ENCODE measurements at places on chromosomes 12 and 14.

DNA sequence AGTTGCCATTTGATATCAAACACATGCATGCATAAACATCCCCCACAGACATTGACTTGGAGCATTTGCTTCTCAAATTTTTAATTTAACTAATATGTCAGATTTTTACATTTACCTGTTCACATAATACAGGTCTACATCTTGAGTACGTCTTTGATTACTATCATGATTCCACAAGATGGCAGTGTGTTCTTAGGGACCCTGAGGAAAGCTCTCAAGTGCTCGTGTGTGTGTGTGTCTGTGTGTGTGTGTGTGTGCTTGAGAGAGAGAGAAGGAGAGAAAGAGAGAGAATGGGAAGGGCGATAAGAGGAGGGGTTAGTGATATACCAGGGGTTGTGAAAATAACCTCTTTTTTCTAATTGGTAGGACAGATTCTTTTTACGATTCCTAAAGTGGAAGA, 167.1 kb upstream of the OR4E1 start:
- peak; percentile 47 for DNase-seq

DNA sequence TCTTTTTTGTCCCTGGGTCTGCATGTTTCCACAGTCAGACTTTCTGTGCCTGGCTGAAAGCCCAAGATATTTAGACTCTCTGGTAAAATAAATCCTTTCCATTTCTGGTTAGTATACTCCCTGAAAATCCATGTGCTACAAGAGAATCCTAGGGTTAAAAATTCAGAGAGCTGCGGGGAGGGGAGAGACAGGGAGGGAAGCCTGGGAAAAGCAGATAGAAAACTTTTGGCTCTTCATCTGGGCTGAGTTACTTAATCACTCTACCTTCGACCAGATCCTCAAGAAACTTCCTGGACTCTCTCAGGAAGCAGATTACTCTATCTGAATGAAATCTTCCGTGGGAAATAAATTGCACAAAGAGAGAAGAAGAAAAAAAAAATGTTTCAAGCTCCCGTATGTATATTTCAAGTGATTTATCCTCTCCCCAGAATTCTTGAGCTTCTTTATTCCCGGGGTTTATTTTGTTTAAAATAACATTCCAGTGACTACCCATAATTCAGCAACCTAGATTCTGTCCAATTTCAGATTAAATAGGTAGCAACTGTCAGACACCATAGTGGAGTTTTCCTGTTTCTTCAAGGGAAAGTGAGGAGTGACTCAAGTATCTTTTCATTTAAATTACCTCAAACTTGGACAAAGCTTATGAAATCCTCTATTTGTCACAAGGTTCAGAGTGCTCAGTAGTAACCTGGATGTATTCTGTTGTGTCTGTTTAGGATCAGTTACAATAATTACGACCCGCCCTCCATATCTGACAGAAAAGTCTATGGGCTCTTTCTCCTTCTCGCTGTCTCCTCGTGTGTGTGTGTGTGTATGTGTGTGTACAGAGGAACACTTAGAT, 163.7 kb downstream of the MYRFL start:
- DNase-seq, result no peak

DNA sequence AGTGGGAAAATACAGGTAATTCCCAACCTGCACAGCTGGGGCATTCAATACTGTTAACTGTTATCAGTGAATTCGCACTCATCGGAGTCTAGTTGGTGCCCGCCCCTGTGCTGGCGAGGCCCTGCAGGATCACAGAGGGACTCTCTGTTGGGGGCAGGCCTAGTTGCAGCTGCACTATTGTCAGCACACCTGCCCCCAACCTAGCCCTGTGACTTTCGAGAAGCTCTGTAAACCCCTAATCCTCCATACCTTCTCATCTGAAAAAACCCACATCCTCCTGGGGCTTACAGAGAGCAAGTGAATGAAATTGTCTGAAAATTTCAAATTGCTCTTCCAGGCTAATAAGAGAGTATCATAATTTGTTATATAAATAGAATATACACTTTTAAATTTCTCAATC, 132.2 kb upstream of the NUDT4 start:
- no peak for DNase-seq

DNA sequence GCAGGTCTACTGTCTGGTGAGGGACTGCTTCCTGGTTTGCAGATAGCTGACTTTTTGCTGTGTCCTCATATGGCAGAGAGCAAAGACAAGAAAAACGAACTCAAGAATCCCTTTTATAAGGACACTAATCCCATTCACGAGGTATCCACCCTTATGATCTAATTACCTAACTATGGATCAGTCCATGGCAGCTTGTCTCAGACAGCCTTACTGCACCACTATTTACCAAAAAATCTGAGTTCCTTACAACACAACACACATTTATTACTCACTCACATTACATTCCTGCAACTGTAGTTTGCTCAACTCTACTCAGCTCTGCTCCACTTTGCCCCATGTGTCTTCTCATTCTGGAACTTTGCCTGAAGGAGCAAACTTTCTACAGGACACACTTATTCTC, 10.1 kb upstream of the SLC6A15 start:
- no peak for DNase-seq

- DNase-seq, result no peak
Measured at GRCh38 chr14:93395231-93395630, 35.5 kb upstream of the UNC79 start.

- DNase-seq, result no peak
Measured at GRCh38 chr14:101560534-101561113, 671 bp upstream of the DIO3 start.

GRCh38 chr14:92717571-92718042, 30.8 kb downstream of the LGMN start:
- DNase-seq, result no peak

GRCh38 chr12:75642226-75642625, 130.8 kb upstream of the KRR1 start:
- no peak for DNase-seq

- DNase-seq, result no peak
Measured at GRCh38 chr12:108525681-108526080, 10.6 kb downstream of the FICD start.

DNA sequence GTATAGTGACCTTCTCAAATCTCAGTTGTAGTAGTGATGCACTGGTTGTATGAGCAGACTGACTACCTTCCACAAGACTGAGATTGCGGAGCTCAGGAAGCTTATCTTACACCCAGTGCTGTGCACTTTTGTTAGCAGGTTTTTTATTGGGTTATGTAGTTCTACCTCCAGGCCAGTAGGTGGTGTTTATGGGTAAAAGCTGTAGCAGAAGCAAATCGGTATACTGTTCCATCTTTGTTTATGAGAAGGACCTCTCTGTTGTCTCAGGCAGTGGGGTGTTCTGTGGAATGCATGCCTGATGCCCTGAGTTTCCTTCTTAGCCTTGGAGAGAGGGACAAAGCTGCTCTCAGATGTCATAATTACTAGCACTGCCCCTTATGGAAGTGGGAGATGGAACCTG, 217.8 kb downstream of the LRFN5 start:
- DNase-seq, result no peak

- no peak for DNase-seq
Measured at GRCh38 chr12:6182279-6182898, 17.8 kb upstream of the CD9 start.

DNA sequence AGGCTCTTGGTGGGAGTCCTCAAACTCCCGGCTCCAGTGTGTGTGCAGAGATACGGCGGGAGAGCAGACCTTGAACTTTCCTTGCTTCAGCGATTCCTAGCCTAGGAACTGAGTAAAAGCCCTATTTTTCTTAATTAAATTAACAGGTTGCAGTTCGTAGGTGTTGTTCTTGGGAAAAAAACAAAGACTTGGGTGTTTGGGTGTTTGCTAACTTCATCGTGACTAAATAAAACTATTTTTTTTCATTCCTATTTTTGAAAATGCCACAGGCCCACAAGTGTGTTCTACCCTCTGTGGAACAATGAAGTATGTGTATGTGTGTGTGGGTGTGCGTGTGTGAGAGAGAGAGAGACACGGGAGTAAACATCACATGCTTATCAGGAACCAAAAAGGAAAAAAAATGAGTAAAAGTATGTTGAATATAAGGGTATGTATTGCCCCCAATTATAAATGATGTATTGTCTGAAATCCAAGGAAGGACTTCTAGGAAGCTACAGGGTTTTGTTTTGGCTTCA, 651 bp downstream of the TMEM117 start:
- peak; percentile 11 for DNase-seq

- DNase-seq, result no peak
Measured at GRCh38 chr14:33545696-33546095, 405.2 kb downstream of the EGLN3 start.

DNA sequence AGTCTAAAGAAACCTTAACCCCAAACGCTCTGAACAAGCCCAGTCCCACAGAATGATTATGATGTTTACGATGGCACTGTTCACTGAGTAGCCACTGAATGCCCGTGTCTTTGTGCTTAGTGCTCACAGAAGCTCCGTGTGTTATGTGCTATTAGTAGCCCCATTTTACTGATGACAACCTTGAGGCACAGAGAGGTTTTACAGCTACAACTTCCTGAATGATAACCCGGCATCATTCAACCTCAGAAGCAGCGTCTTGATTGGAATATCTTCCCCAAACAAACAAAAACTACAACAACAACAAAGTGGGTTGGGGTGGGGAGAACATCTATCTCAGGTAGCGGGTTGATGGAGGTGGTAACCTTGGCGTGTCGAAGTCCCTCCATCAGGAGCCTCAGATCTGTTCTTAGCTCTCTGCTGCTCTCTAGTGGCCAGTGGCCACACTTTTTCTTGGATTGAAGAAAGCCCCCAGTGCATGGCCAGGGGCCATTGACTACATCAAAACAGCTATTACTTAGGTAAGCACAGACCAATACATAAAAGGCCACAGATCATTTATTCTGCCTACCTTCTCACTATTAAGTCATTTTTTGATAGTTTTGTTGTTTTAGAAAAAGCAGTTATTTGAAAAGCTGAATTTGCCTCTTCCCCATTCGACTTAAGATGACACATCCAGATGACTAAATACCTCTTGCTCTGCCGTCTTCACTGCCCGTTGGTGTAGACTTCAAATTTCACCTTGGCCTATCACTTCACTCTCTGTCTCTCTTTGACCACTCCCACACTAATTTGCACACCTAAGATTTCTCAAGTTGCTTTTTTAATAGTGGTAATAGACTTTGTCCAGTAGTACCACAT, 376.9 kb downstream of the GALC start:
- DNase-seq, result peak; percentile 15

GRCh38 chr12:12999271-12999958, 650 bp downstream of the HEBP1 start:
- no peak for DNase-seq

DNA sequence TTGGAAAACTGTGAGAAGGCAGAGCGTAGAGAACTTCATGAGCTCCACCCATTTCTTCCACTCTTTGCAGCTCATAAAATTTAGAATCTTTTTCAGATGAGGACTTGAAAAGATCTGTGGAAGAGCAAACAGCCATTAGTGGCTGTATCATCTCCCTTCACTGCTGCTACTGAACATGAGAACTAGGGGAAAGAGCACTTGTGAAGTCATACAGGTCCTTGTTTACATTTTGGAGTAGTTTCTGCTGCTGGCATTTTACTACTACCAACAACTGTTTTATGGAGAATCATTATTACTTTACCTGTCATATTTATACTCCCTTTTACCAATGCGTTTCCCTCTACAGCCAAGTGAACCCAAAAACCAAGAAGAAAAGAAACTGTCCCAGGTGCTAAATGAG, 41.0 kb downstream of the RPGRIP1 start:
- no peak for DNase-seq

- DNase-seq, result peak; percentile 20
Measured at GRCh38 chr14:94342334-94342934, 19.3 kb upstream of the SERPINA6 start.

DNA sequence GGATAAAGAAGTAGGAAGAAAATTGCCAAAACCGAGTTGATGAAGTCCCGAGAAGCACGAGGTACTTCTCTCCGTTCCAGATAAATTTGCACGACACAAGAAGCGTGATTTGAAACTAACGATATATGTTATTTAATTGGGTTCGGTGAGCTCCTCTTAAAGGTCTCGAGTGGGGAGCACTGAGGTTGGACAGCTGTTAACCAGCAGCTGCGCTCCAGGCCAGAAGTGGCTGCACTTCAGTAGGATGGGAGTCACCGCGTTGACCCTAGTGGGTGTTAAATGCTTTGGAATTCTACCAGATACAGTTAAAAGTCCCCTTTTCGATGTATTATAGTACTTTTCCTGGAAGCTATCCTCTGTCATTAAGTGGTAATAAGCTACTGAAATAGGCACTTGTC, 953 bp upstream of the DCAF5 start:
- DNase-seq, result no peak

GRCh38 chr12:91210144-91210543, 27.5 kb upstream of the DCN start:
- DNase-seq, result no peak

DNA sequence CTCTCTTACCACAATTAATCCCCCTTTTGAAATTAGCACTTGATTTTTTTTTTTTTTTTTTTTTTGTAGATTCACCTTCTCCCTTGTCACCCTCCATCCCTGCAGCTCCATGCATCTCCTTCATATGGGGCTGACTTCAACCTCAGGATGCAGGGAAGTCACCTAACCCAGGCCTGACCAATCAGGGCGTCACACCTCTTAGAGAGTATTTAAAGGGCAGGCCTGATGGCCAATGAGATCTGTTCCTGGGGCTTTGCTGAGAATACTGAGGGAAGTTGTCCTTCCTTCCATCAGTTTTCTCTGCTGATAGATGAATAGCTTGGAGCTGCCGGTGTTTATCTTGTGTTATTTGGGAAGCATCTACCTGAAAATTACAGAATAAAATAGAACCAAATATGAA, 1104.7 kb upstream of the TMEM132C start:
- no peak for DNase-seq

- no peak for DNase-seq
Measured at GRCh38 chr14:72916174-72916573, 10.1 kb upstream of the DCAF4 start.

- no peak for DNase-seq
Measured at GRCh38 chr14:31071151-31071550, 45.0 kb upstream of the STRN3 start.

DNA sequence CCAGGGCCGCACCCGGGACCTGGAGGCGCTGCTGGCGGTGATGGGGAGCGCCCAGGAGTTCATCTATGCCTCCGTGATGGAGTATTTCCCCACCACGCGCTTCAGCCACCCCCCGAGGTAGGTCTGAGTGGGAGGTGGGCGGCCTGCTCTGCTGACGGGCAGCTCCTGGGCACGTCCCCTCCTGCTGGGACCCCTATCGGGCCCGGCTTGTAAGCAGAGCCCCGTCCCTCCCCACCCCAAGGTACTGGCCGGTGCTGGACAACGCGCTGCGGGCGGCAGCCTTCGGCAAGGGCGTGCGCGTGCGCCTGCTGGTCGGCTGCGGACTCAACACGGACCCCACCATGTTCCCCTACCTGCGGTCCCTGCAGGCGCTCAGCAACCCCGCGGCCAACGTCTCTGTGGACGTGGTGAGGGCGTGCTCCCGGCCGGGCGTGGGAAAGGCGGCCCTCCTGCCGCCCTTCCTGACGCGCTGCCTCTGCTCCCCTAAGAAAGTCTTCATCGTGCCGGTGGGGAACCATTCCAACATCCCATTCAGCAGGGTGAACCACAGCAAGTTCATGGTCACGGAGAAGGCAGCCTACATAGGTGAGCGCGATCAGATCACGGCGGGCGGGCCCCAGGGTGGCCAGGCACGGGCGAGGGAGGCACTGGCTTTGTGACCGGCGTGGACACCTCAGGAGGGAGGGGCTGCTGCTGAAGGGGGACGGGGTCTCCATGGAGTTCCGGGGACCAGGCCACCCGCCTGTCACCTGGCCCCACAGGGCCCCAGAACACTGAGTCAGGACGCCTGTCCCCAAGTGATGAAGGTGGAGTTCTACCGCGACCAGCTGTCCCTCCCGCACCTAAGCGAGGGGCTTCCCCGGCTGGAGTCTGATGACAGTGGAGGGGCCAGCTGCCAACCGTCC, 7.3 kb downstream of the PLD4 start:
- no peak for DNase-seq

Data from CD4-positive, alpha-beta T cell treated with Interleukin-4 for 4 hours (primary cell).